Glomerular endothelial cell (primary cell): ENCODE measurements at places on chromosomes 1 and 21.

DNA sequence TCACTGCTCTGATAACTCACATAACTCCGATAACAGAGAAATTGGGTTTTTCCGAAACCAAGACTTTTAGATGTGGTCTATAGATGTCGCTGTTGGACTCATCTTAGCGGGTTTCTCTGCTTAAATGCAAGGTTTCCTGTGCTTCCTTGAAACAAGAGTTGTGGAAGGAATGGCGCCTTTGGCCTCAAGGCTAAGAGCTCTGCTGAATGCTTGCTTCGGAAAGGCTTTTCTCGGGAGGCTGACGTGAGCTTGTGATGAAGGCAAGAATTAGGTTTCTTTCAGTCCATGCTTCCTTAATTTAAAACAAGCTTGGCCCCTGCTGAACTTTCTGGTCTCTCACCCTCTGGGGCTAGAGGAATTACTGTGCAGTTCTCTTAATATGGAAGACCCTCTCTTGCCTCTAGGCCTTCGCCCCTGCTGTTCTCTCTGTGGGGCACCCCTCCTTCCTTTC is 113.5 kb downstream of the MAP3K21 start:
- DNase-seq, result peak; percentile 36

- no peak for DNase-seq
Observed at GRCh38 chr1:58573705-58574591, 3.1 kb downstream of the TACSTD2 start.

GRCh38 chr1:148315071-148315811 is 163.2 kb upstream of the NBPF11 start:
- DNase-seq, result no peak

GRCh38 chr1:152018537-152018936 is 18.3 kb downstream of the S100A11 start:
- no peak for DNase-seq

DNA sequence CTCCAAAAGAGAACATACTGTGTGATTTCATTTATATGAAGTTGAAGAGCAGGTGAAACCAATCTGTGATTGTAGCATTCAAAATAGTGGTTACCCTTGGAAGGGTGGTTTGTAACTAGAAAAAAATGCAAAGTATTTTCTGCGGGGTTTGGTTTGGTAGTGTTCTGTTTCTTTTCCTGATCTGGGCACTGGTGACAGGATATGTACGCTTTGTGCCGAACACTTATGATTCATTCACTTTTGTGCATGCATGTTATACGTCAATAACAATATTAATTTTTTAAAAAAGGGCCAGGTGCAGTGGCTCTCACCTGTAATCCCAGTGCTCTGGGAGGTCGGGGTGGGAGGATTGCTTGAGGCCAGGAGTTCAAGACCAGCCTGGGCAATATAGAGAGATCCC is 63.8 kb downstream of the CD34 start:
- DNase-seq, result no peak

- DNase-seq, result no peak
Observed at GRCh38 chr1:37399205-37399604, 75.2 kb upstream of the ZC3H12A start.

- DNase-seq, result no peak
Observed at GRCh38 chr1:197848350-197848749, 54.1 kb upstream of the C1orf53 start.

GRCh38 chr1:2258996-2259395 is 30.9 kb downstream of the SKI start:
- no peak for DNase-seq

GRCh38 chr1:111141245-111142220 is 1.5 kb downstream of the CEPT1 start:
- DNase-seq, result no peak

GRCh38 chr1:110472546-110472945 is 21.6 kb downstream of the PROK1 start:
- DNase-seq, result no peak

- no peak for DNase-seq
Observed at GRCh38 chr1:232974971-232975370, 24.6 kb downstream of the NTPCR start.

GRCh38 chr1:240931031-240931430 is 319.1 kb upstream of the GREM2 start:
- no peak for DNase-seq

DNA sequence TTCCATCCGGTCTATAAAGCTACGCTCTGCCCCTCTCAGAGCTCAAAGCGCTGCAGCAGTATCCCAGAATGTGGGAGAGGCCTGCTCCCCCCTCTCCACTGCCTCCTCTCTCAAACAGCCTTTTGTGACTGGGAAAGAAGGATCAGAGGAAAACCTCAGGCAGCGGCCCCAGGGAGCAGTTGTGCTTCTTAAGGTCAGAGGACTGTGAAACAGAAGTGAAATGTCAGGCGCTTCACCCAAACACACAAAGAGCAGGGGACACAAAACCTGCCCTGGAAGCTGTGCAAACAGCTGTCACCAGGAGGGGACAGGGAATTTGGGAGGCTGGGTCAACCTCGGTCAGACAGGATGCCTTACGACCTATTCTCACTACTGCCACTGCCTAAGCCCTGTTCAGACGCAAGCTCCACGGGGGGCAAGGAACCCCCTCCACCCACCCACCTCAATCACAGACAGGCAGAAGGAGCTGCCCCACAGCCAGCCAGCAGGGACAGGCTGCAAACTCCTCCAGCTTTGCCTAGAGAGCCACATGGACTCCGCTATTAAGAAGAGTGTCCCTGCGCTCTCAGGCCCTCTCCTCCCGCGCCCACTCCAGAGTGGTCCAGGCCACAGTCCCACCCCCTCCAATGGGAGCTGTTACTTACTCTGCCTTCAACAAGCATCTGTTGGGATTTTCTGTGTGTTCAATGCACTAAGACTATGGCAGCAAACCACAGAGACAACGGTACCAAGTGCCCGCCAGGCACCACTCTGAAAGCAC is 14.6 kb downstream of the SSBP3 start:
- DNase-seq, result no peak

DNA sequence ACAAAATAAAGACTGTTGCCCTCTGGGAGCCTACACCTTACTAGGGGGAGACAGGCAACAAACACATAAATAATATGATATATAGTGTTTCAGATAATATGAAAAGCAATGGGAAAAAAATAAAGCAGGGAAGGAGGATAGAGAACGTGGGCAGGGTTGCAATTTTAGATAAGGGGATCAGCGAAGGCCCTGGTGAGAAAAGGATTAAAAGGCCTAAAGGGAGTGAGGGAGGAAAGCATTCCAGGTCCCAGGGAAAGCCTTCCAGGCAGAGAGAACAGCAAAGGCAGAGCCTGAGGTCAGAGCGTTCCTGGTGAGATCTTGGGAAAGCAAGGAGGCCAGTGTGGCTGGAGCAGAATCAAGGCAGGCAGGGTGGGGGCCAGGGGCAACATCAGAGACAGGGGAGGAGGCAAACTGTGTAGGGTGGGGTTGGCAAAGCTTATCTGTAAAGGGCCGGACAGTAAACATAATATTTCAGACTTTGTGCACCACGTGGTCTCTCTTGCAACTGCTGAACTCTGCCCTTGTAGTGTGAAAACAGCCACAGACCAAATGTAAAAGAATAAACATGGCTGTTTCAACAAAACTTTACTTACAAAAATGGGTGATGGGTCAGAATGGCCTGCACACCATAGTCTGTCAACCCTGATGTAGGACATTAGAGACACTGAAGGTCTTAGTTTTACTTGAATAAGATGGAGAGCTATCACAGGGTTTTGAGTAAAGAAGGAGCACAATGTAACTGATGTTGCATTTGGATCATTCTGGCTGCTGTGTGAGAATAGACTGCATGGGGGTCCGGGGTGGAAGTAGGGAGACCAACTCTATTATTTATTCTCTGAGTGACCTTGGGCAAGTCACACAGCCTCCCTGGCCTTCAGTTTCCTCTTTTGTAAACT is 13.3 kb upstream of the CPT2 start:
- DNase-seq, result no peak

DNA sequence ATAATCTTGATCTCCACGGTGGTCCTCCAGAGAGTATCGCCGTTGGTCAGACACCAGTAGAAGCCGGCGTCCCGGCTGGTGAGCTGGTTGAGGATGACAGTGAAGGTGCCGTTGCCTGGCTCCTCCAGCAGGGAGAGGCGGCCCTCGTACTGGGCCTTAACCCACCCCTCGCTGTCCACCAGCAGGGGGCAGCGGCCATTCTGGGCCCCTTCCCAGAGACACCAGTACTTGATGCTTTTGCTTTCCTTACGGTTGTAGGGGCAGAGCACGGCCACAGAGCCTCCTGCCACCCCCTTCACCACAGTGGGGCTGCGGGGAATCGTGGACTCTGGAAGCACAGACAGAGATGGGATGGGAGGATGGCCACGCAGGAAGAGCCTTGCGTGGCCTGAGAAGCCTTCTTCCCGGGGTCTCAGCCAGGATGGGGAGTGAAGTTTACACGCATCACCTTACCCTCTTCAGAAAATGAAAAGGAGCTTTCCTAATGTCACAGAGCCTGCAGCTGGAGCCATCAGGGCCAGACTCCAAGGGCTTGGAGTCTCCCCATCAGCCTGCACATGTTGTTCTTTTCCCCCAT is 10.7 kb downstream of the PIGR start:
- no peak for DNase-seq

DNA sequence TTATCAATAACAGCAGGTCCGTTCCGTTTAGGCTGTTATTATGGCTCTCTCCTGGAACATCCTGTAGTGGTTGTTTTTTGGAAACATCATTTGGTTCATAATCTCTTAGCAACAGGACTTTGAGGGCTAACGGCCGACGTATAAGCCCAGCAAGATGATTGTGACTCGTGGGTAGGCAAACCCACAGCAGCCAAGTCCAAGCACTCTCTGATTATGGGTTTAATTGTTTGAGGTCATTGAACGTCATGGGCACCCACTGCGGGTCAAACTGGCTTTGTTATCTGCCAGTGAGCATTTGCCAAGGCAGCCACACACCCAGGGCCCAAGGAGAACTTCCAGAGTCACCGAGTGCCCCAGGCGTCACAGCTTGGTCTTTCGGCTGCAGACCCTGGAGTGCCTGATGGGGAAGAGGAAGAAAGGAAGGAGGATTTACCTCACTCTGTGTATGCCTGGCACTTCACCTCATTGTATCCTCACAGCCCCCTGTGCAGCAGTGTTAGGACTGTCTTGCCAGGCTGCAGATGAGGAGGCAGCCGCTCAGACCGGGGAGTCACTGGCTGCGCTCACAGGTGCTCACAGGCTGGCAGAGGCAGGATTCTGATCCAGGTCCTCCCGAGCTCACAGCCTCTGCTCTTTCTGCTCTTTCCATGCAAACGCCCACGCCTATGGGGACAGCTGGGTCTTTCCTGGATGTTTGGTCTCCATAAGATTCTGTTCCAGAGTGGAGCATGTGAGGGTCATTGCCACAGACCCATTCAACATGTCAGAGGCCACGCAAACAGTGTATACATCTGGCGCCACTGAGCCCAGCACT is 30.8 kb upstream of the EPS8L3 start:
- DNase-seq, result no peak

GRCh38 chr1:209150114-209150513 is 433.4 kb upstream of the CAMK1G start:
- DNase-seq, result peak; percentile 7

GRCh38 chr21:43719748-43720538 is 1.0 kb downstream of the PDXK start:
- no peak for DNase-seq
